ENCODE measurements at places on chromosomes 5 and 9.
A peak's percentile ranks its signal among the peaks of the same experiment; 100 is the strongest.

DNA sequence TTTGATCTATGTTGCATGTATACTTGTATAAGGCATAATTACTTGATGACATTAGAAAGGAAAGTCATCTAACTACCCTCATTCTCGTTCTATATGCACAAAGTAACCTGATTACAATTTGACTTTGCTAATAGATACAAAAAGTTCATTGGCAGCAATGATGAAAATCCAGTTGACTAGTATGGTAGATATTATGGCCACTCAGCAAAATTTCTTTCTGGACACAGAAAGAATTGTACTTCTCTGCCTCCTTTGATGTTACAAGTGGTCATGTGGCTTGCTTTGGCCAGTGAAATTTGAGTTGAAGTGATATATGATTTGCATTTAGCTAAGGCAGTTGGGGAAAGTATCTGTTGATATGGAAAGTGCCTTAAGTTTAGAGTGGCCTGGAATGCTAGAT lies 723.7 kb upstream of the ARRDC3 start:
- DNase-seq, result no peak

GRCh38 chr5:96675882-96676281 lies 13.7 kb downstream of the CAST start:
- DNase-seq, result no peak

- peak; percentile 70 for DNase-seq
Observed at GRCh38 chr5:73451224-73452130, 2.9 kb upstream of the FOXD1 start.

GRCh38 chr5:134503937-134504437 lies 21.5 kb upstream of the JADE2 start:
- DNase-seq, result no peak

DNA sequence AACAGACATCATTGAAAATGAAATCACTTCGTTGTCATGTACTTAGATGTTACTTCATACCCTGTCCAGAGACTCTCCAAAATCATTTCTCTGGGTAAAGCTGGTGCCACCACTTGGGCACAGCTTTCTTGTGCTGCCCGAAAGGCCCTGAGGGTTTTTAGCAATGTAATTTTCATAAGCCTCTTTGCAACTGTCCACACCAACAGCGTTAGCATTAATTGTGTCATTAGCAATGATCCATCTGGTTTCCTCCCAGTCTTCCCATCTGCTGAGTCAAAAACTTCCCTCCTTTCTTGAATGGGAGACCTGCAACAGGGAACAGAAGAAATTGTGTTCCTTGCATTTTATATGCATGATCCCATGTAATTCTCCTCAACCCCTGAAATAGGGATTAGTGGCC lies 8.6 kb upstream of the MSX2 start:
- DNase-seq, result no peak

GRCh38 chr5:64074533-64074932 lies 91.1 kb upstream of the RNF180 start:
- DNase-seq, result no peak

GRCh38 chr5:90307782-90308181 lies 101.8 kb downstream of the CETN3 start:
- DNase-seq, result no peak
